SJSA1 (cell line): ENCODE measurements at places on chromosomes 2 and 18.
A peak's percentile ranks its signal among the peaks of the same experiment; 100 is the strongest.

GRCh38 chr2:42877511-42877910 lies 85.1 kb upstream of the HAAO start:
- no peak overlapping the region for H3K4me3 ChIP-seq
- H3K4me1 ChIP-seq: 0 out of 2 replicates have a peak, but pooled peaks cover 5% of the 10 kb centered on the region
- DNase-seq: no peak
- no peaks in the 10 kb centered on the region for H3K27me3 ChIP-seq
- H3K36me3 ChIP-seq: no peaks in the 10 kb centered on the region

DNA sequence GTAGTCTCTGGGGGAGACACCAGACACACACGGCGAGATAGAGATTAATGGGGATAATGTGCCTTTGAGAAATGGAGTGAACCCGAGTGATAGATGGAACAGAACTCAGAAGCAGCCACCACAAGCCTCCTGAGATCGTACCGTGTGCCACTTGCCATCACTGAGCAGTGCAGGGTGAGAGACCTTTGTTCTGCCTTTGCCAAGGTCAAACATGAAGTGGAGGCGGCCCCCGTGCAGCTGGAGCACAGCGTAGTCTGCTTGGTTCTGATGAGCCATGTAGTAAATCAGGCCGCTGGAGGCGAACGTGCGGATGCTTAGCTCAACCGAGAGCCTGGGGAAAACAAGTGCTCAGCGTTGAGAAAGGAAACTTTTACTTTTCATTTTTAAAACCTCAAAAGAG lies 167.0 kb downstream of the LAMA1 start:
- no peak overlapping the region for H3K4me3 ChIP-seq
- H3K36me3 ChIP-seq: no peaks in the 10 kb centered on the region
- DNase-seq: no peak
- no peak overlapping the region for H3K27ac ChIP-seq

DNA sequence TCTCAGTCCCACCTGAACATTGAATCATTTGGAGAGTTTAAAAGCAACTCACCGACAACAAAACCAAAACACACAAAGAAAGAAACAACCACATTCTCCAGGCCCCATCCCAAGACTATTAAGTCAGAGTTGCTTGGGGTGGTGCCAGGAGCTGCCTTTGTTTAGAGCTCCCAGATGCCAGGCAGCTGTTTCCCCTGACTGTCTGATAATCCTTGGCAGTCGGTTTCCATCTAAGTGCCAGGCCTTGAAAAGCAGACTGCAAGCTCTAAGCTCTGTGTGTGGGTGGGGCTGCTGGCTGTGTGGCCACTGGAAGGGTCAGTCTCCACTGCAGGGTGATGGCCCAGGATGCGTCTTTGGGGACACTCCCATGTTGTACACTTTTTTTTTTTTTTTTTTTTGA lies 255.3 kb upstream of the AGAP1 start:
- H3K4me3 ChIP-seq: no peak overlapping the region
- no peaks in the 10 kb centered on the region for H3K27me3 ChIP-seq
- H3K4me1 ChIP-seq: no peaks in the 10 kb centered on the region
- DNase-seq: peak; percentile 57

DNA sequence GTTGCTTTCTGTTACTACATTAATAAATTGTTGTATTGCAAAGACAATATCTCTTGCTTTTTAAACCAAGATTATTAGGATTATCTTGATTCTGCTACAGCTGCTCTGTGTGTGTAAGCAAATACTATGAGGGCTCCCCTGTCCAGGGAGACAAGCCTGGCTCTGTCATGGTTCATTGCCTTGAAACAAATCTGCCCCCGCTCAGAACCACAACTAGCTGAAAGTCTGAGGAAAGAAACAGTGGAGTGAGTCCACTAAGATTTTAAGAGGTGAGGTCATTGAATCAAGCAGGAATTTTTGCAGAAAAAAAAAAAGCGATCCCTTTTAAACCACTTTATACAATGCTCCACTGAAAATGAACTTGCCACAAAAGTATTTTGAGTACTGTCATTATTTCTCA lies 30.8 kb upstream of the LRRTM4 start:
- DNase-seq: no peak
- H3K27ac ChIP-seq: no peak overlapping the region
- no peaks in the 10 kb centered on the region for H3K36me3 ChIP-seq
- H3K4me1 ChIP-seq: no peaks in the 10 kb centered on the region
- no peaks in the 10 kb centered on the region for H3K27me3 ChIP-seq
- no peak overlapping the region for H3K4me3 ChIP-seq
